ENCODE measurements at places on chromosomes 12 and 14.

GRCh38 chr12:130538343-130539095 lies 177.6 kb downstream of the RIMBP2 start:
- DNase-seq, result no peak

- no peak for DNase-seq
These were observed 4.9 kb downstream of the SLC6A13 start for GRCh38 chr12:257521-258321.

DNA sequence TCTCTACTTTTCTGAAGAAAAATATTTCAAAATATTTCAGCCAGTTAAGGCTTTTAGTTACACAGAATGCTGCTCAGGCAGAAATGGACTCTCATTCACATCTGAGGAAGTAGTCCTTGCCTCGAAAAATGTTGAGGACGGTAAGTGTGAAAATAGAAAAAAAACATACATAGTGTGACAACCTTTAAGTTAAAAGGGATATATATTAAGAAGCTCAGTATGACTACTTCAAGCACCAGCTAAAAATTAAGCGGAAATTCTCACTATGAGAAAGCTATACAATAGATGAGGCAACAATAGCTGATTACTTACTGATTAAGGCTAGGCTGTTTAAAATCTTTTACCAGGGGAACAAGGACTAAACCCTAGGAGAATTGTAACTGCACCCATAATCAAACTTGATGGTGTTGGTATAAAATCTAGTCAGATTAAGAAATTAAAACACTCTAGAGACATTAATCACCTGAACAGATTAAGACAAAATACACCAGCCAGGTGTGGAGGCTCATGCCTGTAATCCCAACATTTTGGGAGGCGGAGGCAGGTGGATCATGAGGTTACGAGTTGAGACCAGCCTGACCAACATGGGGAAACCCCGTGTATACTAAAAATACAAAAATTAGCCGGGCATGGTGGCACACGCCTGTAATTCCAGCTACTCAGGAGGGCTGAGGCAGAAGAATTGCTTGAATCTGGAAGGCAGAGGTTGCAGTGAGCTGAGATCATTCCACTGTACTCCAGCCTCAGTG lies 53.9 kb downstream of the HNRNPC start:
- no peak for DNase-seq

DNA sequence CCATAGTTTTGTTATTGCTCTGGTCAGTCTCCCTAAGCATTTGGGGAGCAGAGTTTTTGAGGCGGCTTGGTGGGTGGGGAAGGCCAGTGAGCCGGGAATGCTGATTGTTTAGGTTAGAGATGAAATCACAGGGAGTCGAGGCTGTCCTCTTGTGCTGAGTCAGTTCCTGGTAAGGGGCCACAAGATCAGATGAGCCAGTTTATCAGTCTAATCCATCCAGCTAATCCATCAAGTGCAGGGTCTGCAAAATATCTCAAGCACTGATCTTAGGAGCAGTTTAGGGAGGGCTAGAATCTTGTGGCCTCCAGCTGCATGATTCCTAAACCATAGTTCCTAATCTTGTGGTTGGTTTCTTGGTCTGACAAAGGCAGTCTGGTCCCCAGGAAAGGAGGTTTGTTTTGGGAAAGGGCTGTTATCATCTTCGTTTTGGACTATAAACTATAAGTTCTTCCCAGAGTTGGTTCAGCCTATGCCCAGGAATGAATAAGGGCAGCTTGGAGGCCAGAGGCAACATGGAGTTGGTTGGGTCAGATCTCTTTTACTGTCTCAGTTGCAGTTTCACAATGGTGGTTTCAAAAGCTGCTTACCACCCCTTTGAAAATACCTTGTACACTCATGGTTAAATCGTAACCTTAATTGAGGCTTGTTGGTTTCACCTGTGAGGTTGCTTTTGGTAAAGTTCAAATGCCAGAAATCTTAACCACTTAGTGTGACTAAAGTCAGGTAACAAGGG lies 33.6 kb upstream of the HIGD1C start:
- DNase-seq, result no peak

DNA sequence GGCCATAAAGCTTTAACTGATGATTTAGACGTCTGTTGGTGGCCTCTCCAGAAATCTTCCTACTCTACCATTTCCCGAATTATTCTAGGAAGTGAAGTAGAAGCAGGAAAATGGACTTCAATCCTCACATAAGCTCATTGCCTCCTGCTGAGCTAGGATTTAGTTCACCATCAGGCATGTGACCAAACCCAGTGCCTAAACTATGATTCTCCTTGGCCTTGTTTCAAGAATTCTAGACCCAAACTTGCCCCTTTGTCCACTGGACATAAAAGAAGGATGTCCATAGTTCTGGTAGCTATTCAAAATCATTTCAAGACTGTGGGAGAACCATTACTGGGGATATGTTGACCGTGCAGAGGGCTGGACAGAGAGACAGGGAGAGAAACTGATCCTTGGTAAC lies 105.8 kb downstream of the C12orf50 start:
- DNase-seq, result no peak

Measured in Right ventricle myocardium inferior (tissue), 1 donor.